ENCODE measurements at places on chromosomes 2 and 18.

DNA sequence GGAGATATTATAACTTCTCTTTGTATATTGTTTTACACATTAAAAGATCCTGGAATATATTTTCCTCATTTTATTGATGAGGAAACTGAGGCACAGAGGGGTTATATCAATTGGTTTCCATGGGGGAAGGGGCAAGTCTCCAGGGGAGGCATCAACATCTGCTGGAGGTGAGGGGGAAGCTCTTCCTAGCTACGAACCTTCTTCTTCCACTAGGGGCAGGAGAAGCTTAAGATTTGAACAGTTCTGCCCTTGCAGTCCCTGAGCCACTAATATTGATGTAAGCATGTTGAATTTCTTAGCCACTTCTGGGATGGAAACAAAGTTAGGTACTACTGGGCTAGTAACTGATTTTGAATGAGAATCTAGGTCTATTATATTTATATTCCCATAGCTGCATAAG, 140.1 kb upstream of the AQP4 start:
- DNase-seq, result no peak

- no peak for DNase-seq
Measured at GRCh38 chr2:154466226-154466625, 232.3 kb upstream of the KCNJ3 start.

DNA sequence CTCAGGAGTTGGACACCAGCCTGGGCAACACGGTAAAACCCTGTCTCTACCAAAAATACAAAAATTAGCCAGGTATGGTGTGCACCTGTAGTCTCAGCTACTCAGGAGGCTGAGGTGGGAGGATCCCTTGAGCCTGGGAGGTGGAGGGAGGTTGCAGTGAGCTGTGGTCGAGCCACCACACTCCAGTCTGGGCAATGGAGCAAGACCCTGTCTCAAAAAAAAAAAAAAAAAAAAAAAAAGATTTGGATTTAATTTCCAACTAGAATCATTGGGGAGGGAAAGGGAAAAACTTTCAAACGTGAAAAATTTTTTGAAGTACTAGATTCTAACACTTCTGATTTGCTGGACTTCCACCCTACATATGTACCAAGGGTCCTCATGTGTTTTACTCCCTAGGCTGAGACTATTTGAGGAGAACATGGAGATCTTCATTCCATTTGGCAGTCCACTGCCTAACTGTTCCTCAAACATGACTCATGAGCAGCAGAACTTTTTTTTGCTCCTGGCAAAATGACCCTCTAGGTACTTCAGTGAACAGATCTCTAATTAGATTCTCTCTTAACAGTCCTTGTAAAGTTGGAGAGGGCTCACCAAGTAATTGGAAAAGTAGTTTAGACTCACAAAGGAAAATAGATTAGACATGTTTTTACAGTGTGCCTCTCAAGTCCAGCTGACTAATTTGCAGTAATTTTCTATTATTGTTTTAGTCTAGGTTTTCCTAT, 267.6 kb downstream of the METTL4 start:
- DNase-seq, result no peak

DNA sequence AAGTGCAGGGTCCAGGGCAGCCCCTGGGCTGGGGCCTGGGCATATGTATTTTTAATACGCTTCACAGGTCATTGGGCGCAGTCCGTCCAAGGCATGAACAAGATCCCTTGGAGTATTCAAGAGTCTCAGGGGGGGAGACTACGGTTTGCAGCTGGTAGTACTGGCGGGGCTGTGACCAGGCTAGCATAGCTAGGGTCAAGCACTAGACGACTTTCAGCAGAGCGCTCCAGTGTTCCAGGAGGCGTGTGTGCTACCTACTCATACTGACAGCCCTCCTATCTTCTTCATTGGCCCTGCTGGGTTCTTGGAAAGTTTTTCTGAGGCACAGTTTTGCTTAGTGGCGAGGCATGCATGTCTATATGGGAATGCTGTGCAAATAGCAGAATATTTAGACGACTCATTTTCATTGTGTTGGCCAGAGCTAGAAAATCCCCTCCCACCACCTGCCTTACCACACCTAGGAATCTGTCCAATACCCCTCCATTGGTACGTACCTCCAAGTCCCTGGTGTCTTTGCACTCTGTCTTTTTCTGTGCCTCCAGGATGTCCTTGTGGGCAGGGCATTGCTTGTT, 68.2 kb downstream of the GLI2 start:
- no peak for DNase-seq

DNA sequence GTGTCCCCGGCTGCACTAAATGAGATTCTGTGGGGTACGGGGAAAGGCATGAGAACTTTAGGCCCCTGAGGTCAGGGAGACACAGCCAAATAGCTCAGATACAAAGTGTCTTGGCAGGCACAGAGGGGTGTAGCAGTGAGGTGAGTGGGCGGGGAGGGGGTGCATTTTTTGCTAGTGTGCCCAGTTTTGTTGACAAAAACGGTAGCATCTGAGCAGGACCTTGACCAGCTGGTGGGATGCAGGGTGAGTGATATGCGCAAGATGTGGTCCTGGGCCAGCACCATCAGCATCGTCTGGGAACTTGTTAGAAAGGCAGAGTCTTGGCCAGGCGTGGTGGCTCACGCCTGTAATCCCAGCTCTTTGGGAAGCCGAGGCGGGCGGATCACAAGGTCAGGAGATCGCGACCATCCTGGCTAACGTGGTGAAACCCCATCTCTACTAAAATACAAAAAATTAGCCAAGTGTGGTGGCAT, 127.3 kb upstream of the LGALSL start:
- DNase-seq, result no peak

- no peak for DNase-seq
Measured at GRCh38 chr2:101802329-101802728, 104.8 kb downstream of the MAP4K4 start.

DNA sequence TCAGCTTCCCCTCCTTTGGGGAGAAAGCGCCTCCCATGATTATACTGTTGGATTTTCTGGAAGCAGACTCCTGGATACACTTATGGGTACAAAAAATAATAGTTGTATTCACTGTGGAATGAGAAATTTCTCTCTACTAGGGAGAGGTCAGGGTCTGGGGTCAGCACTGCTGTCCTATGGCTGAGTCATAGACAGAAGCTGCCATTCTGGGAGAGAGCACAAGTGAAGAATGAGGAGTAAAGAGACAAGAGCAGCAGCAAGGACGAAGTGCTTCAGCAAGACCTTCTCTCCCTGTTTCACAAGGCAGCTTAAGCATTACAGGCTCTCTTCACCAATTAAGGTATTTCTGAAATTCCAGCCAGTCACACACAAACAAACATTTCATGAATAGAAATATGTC, 10.1 kb upstream of the UNC80 start:
- no peak for DNase-seq

Data from WTC11 (cell line).